ENCODE measurements at places on chromosomes 5 and 9.

DNA sequence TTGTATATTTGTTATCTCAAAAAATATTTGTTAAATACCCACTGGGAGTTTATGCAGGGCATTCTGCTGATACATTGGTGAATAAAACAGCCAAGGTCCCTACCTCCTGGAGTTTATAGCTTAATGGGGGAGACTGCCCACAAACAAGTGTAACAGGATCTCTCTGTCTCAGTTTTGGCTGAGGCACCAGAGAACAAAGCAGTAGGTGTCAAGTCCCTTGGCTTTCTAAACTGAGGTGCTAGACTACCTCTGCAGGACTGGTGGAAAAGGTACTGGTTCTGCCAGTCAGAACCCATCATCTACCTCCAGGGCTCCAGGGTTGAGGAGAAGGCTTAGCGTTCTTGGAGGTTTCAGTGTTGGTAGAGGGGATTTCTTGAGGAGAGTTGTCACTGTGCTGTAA is 188.4 kb upstream of the ELL2 start:
- DNase-seq = no peak

- peak; percentile 28 for DNase-seq
Measured at GRCh38 chr5:169651526-169651925, 14.5 kb downstream of the DOCK2 start.

- no peak for DNase-seq
Measured at GRCh38 chr5:32845171-32845570, 134.1 kb downstream of the NPR3 start.

GRCh38 chr9:34899535-34900158 is 58.4 kb upstream of the PHF24 start:
- DNase-seq = peak; percentile 74
